ENCODE measurements at places on chromosomes 5 and 9. TPM values are rescaled to one million over a fixed set of nuclear protein-coding genes. Genes with fewer than 3 reads are reported as not detected.

DROSHA gene
- 43.4 TPM for total RNA-seq

MAN1B1 gene
- total RNA-seq, result 52.8 TPM

REEP2 gene
- 6.1 TPM for total RNA-seq

TMEM141 gene
- 80.7 TPM for total RNA-seq

TMEM215 gene
- total RNA-seq, result 0.03 TPM

RGMB gene
- total RNA-seq, result 6.7 TPM

OBP2B gene
- not detected for total RNA-seq

ALDH1A1 gene
- total RNA-seq, result 5,595 TPM

MCC gene
- 0.19 TPM for total RNA-seq

POLR3G gene
- total RNA-seq, result 17.2 TPM

LRRC19 gene
- not detected for total RNA-seq

EGFLAM gene
- 0.17 TPM for total RNA-seq

CDC37L1 gene
- total RNA-seq, result 11.5 TPM

SPEF2 gene
- 1.7 TPM for total RNA-seq

SLCO4C1 gene
- not detected for total RNA-seq

FRMD3 gene
- total RNA-seq, result 6.2 TPM

SLC36A3 gene
- total RNA-seq, result not detected

SGCD gene
- total RNA-seq, result 6.2 TPM

SPATA31A3 gene
- not detected for total RNA-seq

ZBED3 gene
- 4.2 TPM for total RNA-seq

NUTM2F gene
- total RNA-seq, result not detected

SCGB3A2 gene
- total RNA-seq, result not detected

IL13 gene
- not detected for total RNA-seq

GBA2 gene
- 27.0 TPM for total RNA-seq

TUSC1 gene
- total RNA-seq, result 6.2 TPM
